Left cardiac atrium (tissue), 4 donors: ENCODE measurements at places on chromosomes 7 and 10.
A peak's percentile ranks its signal among the peaks of the same experiment; 100 is the strongest.

DNA sequence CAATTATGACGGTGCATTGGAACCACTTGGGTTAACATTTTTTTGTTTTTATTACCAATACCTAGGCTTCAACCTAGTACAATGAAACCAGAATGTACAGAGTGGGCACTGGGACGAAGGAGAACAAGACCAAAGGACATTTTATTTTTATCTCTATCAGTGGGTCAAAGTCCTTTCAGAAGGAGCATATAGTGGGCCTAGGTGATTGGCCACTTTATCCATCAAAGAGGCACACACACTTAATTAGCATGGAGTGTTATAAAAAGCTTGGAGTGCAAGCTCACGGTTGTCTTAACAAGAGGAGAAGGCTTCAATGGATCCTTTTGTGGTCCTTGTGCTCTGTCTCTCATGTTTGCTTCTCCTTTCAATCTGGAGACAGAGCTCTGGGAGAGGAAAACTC, at the start of gene CYP2C19:
CYP2C19 (plus strand) TSS at position 289 of the 400 bp plus-strand sequence; CDS start at position 314, 25 bp downstream.
- DNase-seq = no peak

DNA sequence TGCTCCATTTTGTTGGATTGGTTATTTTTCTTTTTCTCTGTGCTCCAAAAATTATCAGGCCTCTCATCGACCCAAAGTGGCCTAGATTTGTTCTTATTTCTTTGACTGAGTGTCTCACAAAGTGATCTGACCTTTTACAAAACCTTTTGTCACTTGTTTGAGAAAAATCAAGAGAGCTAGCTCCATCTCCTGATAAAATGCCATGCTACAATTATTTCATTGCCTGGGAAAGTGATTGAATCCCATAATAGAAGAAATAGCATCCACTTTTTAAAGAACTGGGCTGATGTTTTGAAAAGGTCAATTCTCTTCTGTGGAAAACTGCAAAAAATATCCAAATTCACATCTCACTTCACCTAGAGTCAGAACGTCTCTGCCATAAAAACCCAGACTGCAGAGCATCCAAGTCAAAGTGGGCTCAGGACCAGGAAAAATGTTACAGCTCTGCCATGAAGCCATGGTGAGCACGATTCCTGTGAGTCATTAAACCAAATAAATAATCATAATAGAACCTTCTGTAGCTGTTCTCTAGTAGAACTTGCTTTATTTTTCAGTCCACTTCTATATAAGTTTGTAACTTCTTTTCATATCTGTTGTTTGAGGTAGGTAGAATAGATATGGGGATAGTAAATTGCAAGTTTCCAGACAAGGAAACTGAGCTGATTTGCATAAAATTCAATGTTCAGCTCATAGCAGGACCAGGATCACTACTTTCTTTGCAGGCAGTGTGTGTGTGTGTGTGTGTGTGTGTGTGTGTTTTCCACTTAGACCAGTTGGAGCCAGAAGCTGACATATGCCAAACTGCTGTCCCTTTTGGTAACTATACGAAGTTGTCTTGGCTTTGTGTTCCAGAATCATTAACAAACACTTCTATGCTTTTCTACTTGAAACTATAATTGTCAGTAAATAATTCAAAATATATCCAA, 632.5 kb upstream of the ANKRD30A start:
- DNase-seq = no peak

DNA sequence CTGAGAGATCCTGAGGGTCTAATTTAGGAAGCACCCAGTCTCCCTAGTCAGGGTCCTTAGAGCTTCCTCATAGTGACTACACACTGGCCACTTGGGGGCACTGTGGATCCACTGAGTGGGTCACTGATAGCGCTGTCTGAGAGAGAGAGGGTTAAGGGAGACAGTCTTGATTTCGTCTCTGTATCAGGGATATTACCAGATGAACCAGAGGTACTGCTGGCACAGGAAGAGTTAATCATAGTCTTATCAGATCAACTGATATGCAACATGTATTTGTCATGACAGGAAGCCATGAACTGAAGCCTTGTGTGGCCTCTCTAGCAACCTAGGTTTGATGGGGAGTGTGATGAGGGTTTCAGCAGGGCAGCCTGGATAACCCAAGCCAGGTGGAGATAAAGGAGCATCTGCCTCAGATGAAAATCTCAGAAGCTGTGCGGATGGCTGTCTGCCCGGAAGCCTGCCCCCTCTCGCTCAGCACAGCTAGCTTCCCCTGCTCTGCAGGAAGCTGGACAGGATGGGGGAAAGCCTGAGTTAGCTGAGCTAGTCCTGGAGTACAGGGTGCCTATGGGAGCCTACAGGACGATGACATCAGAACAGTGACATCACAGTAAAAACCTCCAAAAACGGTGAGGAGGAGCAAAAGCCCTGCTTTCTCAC, 214.0 kb upstream of the PRSS1 start:
- peak; percentile 55 for DNase-seq

GRCh38 chr7:18760046-18760445, 264.5 kb downstream of the HDAC9 start:
- DNase-seq = no peak

DNA sequence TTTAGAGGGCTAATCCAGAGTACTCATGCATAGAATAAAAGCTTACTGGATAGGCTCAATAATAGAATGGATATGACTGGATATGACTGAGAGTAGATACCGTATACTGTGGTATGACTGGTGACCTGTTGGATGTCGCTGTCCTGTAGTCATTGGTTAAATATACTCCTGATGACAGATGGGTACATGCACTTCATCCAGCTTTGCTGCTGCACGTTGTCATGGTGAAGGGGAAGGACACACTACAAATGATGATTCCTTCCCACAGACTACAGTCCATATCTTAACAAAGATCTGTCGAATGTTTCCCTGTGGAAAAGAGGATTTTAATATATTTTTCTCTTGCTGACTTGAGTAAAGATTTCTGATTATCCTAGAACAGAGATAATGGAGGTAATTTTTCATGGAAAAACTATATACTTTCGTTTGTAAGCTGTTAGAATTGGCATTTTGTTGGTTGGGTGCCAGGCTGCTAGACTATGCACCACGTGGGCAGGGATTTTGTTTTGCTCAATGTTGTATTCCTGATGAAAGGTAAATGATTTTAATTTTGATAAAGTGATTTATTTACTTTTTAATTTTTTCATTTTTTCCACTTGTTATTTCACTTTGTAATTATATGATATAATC, 97.3 kb downstream of the PPP1R9A start:
- no peak for DNase-seq
